ENCODE measurements at places on chromosomes 7 and 10.

GRCh38 chr10:11192304-11193000 is 174.8 kb downstream of the CELF2 start:
- no peak for DNase-seq

- no peak for DNase-seq
Observed at GRCh38 chr10:101284101-101284743, 55.0 kb upstream of the LBX1 start.

- no peak for DNase-seq
Observed at GRCh38 chr10:102327002-102327401, 68.5 kb upstream of the NFKB2 start.

DNA sequence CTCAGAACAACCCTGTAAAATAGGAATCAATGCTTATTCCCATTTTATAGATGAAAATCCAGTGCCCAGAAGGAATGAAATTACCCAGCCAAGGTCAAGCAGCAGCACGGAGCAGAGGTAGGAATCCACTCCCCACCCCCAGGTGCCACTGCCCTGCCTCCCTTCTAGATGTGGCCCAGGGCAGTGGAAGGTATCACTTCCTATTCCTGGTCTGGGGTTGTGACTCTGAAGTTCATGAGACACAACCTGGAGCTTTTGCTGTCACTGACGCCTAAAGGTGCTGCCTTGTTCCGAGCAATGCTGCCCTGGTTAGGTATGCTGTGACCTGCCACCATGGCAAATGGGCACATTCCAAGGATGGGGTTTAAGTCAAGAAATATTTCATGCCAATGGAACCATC is 53.6 kb downstream of the PIK3AP1 start:
- DNase-seq: no peak

DNA sequence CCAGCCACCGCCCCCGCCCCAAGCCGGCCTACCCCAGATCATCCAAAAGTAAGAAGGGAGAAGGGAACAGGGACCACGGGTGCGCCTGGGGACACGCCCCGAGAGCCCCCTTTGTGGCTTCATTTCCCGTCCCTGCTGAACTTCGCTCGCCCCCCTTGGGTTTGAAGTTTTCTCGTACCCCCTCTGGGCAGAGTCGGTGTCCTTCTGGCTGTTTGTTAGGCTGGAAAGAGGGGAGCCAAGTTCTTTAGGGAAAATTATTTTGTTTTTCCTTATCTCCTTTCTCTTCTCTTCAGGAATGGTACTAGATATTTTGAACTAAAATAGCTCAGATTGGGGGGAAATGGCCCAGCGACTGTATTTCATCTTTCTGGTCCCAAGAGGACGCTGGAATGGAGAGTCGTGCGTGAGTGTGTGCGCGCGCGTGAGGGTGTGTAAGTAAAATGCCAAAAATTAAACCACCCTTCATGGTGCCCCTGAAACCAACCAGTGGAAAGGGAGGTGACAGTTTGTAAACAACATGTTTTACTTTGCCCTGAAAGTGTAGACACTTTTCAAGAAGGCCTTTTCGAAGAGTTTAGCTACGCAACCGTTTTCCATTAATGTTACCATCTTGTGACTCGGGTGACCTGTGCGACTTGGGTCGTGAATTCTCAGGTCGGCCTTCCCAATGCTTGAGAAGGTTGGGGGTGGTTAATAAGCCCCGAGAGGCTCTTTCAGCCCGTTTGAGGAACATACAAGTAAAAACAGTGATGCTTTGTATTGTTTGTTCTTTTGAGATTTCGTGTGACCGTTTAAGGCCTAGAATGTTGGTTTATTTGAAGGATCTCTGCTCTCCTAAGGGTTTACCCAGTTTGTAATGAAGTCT is 694 bp downstream of the RBM20 start:
- DNase-seq: no peak

GRCh38 chr7:80623503-80624252 is 14.8 kb upstream of the CD36 start:
- no peak for DNase-seq

- DNase-seq: no peak
Observed at GRCh38 chr7:13989949-13990305, 461 bp upstream of the ETV1 start.

DNA sequence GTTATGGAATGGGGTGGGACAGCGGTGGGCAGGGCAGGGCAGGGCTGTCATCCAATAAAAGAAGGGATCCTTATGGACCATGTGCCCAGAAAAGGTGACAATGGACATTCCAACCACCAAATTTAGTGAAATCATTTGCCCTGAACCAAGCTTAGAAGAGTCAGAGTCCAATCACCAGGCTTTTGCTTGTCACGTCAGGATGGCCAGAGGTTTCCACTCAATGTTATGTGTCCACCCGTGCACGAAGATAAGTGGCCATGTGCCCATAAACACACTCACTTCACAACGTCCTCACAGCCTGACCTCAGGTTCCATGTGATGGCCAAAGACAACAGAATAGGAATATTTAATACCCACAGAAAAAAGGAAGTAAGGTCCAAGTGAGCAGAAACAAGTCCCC is 36.6 kb upstream of the PLPP4 start:
- no peak for DNase-seq

- DNase-seq: no peak
Observed at GRCh38 chr7:55160539-55160938, 141.7 kb downstream of the EGFR start.

DNA sequence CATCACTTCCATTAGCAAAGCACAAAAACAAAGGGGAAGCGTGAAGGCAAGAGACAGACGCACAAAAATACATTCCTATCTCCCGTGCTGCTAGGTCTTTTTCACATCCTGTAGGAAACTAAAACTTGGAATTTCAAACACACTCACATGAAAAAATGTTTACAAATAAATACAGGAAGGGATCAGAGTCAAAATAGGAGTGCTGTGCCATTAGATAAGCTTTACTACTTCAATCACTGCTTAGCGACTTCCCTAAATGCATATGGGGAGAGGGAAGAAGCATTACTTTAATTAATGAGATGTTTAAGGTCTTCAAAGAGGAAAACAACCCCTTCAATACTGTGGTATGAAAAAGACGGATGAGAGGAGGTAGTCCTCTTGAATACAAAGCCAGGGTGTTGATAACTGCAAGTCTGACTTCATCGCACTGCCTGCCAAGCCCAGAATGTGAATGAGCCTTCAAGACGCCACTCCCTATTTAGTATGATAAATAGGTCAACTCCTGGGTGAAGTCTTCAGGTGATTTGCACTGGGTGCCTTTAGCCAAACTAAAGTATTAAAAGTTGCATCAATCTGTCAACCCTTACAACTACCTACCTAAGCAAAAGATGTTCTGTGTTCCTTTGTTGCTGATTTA is 13.9 kb downstream of the PARD3 start:
- DNase-seq: no peak

GRCh38 chr7:55081472-55082227 is 62.8 kb downstream of the EGFR start:
- no peak for DNase-seq

DNA sequence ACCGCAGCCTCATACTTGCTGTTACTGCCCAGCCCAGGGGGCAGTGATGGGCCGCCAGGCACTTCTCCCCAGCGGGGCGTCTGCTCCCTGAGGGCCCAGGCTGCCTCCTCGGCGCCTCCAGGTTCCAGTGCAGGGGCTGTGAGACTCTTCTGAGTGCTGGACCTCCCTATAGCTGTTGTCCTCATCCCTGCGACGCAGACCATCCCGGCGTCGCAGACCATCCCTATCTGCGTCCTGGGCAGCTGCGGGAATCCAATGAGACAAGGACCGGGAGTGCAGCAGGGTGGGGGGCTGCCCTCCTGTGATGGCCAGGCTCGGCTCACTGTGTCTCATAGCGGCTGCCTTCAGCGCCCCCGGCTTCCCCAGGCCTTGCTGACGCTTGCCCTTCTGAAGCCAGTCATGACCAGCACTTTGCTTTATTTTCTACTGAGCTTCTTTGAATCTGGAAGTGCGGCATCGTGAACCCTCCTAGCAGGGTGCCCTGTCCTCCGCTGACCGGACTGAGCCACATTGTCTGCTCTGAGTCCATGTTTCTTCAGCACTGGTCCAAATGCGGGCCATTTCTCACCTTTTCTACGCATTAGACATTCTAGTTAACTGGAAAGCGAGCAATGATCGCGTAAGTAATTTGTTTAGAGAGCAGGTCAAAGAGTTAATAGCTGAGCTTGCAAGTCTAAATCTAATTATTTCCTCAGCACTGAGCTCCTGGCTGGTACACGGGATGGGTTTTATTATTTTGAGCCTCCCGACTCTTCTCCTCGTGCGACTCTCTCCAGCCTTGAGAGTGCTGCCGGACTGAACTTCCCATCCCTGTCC is 339.5 kb downstream of the WDR37 start:
- DNase-seq: no peak
